Cortex of kidney (tissue), 1 donor: ENCODE measurements at places on chromosomes 1 and 21.

DNA sequence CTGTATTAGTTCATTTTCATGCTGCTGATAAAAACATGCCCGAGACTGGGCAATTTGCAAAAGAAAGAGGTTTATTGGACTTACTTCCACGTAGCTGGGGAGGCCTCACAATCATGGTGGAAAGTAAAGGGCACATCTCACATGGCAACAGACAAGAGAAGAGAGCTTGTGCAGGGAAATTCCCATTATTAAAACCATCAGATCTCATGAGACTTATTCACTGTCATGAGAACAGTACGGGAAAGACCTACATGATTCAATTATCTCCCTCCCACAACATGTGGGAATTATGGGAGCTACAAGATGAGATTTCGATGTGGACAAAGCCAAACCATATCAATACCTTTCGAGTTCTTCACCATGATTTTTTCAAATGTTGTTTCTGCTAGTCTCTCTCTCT, 3.7 kb upstream of the CHRM3 start:
- DNase-seq = no peak

DNA sequence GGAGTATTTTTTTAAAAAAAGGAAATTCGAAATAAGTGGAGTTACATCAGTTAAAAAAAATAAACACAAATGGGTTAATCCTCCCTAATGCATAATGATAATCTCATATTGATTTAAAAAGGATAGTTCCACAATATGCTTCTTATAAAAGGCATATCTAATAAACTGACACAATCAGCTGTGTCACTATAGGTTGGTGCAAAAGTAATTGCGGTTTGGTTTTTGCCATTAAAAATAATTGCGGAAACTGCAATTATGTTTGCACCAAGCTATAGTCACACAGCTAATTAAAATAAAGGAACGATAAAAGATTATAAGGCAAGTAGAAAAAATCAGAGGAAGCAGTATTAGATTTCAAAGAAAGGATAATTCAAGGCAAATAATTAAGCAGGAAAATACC, 21.0 kb upstream of the IFI44L start:
- DNase-seq = no peak

GRCh38 chr1:167157114-167157513, 63.2 kb downstream of the STYXL2 start:
- DNase-seq = no peak

- no peak for DNase-seq
Observed at GRCh38 chr1:97820470-97821188, 100.2 kb downstream of the DPYD start.

DNA sequence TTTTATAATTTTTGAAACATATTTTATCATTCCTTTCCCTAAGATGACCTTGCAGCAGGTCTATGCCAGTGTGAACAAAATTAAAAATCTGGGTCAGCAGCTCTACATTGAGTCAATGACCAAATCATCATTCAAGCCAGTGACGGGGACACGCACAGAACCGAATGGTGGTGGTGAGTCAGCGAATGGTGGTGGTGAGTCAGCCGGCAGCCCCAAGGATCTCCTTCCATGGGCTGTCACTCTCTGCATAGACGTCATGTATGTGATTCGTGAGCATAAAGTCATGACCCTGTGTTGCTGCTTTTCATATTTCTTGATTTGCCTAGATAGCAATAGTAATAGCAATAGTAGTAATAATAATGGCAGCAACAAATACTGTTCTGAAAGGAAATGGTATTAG, 26.3 kb downstream of the PER3 start:
- DNase-seq = no peak

- DNase-seq = no peak
Observed at GRCh38 chr1:217392441-217392840, 238.4 kb downstream of the GPATCH2 start.

GRCh38 chr1:145960468-145961108, 2.8 kb upstream of the LIX1L start:
- DNase-seq = no peak

- DNase-seq = no peak
Observed at GRCh38 chr1:118960026-118960561, 28.0 kb downstream of the TBX15 start.

DNA sequence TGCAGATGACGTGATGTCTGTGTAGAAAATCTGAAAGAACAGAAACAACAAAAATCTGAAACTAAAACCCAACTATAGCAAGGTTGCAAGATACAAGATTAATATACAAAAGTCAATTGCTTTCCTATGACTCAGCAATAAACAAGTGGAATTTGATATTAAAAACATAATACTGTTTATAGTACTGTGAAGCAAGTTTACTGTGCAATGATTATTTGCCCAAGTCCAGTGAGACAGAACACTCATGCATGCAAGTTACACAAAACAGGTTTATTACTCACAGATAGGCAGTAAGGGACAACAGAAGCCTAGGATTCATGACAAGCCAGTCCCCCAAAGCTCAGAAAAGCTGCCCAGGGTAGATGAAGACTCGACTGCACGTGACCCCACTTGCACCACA, 62.4 kb upstream of the RAB4A start:
- DNase-seq = no peak

GRCh38 chr1:51669816-51670215, 52.9 kb downstream of the OSBPL9 start:
- no peak for DNase-seq

GRCh38 chr1:164745736-164746135, 186.8 kb downstream of the PBX1 start:
- DNase-seq = no peak

DNA sequence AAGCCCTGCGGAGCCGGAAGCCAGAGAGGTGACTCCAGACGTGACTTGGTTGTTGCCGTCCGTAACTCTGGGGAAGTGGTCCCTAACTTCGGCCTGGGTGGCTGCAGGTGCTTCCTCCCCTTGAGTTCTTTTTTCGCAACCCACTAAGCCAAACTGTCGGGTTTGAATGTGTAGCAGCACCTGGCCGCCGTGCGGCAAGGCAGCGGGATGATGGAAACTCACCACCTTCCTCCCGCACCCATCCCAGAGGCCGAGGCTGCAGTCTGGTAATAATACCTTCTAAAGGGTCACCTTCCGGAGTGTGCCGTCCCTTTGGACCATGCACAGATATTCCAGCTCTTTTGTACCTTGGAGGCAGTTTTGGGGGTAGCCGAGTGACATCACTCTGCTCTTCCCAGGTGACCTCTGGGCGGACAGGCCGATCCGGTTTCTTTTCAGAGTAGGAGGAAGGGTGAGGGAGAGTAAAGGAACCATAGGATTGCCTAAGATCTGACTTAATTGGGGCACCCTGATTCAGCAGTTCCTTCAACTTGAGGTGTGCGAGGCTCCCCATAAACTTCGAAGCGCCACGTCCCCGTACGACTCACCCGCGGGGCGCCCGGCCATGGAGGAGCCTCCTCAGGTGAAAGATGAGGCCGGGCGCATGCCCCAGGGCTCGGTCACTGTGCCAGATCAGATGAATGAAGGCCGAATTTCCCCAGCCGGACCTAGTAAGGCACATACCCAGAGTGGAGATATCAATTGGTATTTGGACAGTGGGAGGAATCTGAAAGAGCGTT, 1.0 kb downstream of the KCNK1 start:
- no peak for DNase-seq

- DNase-seq = no peak
Observed at GRCh38 chr21:17738176-17738953, 80.8 kb downstream of the C21orf91 start.

- DNase-seq = no peak
Observed at GRCh38 chr21:33047231-33047630, 21.5 kb downstream of the OLIG2 start.

DNA sequence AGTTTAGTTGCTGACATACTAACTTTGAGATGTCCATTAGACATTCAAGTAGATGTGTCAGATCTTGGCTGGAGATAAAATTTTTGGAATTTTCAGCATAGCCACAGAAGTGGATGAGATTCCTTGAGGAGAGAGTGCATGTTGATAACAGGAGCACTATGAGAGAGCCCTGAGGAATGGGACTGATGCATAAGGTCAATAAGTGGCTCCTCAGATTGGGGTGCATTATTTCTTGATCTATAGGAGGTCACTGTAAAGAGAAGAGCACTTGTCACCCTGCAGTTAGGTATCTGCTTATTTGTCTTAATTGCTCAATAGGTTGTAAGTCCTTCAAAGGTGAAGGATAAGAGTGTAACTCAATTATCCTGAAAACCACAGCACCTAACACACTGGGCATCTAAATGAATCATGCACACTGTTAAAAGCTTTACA, 52.0 kb upstream of the TACSTD2 start:
- no peak for DNase-seq

GRCh38 chr1:7473223-7474142, 297.6 kb upstream of the VAMP3 start:
- DNase-seq = no peak

GRCh38 chr1:60920561-60920960, 161.8 kb upstream of the NFIA start:
- DNase-seq = no peak

DNA sequence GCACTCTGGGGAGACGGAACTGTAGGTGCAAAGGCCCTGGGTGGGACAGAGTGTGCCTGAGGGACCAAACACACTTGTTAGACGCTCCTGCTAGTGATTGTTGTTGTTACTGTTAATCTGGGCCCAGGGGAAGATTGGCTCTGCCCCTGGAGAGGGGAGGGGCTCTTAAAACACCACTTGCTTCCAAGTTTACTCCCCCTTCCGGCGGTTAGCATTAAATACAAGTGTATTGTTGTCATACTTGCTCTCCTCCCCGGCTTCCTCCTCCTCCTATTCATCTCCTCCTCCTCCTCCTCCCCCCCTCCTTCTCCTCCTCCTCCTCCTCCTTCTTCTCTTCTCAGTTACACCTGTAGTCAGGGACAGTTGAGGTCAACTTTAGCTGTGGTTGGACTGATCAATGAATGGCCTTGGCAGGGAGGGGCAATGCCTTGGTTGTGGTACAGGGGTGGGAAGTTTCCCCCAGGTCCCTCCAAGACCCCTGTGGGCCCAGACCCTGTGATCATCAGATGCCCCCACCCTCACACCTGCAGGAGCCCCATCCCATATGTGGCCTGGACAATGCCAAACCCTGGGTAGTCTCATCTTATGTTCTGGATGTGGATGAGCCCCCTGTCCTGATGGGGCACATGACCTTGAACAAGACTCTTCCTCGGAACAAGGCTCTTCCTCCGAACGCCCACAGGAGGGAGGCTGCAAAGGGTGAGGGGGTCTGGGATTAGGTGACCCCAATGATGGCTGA, 217.3 kb downstream of the PTPRU start:
- no peak for DNase-seq

DNA sequence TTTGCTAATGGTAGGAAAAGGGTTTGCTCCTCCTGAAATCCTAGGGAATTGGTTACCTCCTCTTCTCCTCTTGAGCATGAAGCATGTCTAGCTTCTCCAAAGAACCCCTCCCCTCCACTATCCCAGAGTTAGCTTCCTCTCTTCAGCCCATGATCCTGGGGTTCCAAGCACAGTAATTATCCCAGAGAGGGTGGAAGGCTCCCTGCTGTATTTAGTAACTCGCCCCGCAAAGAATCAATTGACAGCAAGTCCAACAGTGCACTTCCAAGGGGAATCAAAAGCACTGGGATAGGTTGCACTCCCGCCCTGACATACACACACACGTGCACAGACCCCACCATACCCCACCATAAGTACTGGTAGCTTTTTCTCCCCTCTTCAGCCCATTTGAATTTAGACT, 3.1 kb downstream of the S100A8 start:
- DNase-seq = no peak

DNA sequence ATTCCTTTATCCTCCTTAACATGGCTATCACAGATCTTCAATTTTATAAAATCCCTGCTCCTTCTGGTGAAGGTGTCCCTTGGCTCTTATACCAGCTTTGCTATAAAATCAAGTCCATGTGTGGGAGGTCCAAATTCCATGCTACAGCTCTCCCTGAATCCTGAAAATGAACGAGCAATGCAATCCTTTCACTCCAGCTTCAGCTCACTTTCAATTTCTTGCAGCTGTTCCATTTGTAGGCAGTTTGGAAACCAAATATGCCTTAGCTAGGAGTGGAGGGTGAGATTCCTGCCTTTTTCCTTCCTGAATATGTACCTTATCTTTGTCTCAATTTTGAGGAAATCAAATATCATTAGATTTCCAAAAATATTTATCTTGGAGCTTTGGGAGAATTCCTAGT, 402.6 kb downstream of the TTLL7 start:
- no peak for DNase-seq

GRCh38 chr1:1477206-1477605, 5.6 kb downstream of the ATAD3B start:
- no peak for DNase-seq

- no peak for DNase-seq
Observed at GRCh38 chr1:29581256-29581655, 344.9 kb downstream of the PTPRU start.

- no peak for DNase-seq
Observed at GRCh38 chr1:118487091-118487490, 302.1 kb upstream of the SPAG17 start.

GRCh38 chr1:236066828-236067386, 2.0 kb upstream of the NID1 start:
- no peak for DNase-seq

GRCh38 chr1:1777583-1777899, 729 bp downstream of the NADK start:
- DNase-seq = no peak

- no peak for DNase-seq
Observed at GRCh38 chr1:32761253-32761877, 55.8 kb downstream of the YARS1 start.
